CD4-positive, alpha-beta T cell (primary cell): ENCODE measurements at places on chromosomes 5 and 9.

DNA sequence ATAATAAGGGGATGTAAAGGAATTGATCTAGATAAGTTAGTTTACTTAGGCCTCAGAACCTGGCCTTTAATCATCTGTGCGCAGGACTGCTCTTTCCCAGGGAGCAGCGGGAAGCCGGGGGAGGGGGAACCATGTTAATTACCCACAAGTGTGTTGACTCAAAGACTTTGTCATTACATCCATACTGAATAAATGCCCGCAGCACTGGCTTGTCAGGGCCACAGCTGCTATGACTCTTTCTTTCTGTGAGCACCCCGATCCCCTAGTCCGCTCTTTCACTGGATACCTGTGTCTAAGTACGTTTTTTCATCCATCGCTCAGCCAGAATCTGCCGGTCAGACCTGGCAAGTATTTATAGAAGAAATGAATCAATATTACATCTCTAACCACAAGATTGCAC, 249.3 kb upstream of the DMRT1 start:
- no peak for DNase-seq

- DNase-seq, result no peak
These were observed 115.7 kb downstream of the FSTL4 start for GRCh38 chr5:133496631-133497030.

- no peak for DNase-seq
These were observed 17.1 kb downstream of the ENG start for GRCh38 chr9:127837346-127837745.

GRCh38 chr9:35812025-35812602, at the start of gene SPAG8:
TSS of gene SPAG8 (minus strand) at chr9:35812262. CDS start at chr9:35812147, 115 bp downstream.
- peak; percentile 93 for DNase-seq

- no peak for DNase-seq
These were observed 475.7 kb upstream of the TNC start for GRCh38 chr9:115593587-115594091.

- no peak for DNase-seq
These were observed 1163.6 kb downstream of the CDH12 start for GRCh38 chr5:21689587-21689986.

DNA sequence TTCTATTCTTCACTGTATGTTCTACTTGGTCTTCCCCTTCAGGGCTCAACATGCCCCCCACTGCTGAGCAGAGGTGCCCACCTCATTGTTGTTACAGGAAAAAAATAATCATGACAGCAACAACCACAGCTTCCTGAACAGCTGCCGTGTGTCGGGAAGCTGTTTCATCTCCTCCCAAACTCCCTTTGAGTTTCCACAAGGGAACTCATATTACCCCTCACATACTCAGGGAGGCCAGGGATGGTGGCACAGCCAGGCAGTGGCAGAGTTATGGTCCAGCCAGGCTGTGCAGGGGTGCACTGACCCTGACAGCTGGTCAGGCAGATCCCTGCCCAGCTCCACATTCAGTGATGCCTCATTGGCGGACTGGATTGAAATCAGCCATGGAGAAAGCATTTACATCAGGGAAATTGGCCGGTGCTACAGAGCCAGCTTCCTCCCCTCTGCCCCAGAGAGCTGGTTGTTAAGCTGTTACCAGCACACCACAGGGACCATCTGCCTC, 37.3 kb downstream of the SARDH start:
- DNase-seq, result peak; percentile 42

- peak; percentile 50 for DNase-seq
These were observed 4.1 kb downstream of the LRSAM1 start for GRCh38 chr9:127455324-127455992.

GRCh38 chr5:173235499-173236394, 741 bp upstream of the NKX2-5 start:
- no peak for DNase-seq

GRCh38 chr9:2198956-2199635, 183.9 kb downstream of the SMARCA2 start:
- DNase-seq, result no peak

DNA sequence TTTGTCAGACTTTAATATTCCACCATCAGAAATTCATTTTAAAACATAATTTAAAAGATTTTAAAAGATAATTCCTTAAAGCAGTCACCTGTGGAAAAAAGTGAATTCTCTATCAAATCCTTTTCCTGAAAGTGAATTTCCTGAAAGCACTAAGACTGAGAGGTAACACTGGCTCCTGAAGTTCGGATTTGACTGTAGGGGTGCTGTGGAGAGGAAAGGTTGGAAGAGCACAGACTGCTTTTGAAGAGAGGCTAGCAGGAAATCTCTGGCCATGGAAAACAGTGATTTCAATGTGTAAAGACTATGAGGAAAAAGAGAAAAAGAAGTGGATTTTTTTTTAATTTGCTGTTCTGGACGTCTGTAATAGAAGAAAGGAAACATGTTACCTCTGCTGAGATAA, 35.7 kb upstream of the TMEM161B start:
- no peak for DNase-seq

- no peak for DNase-seq
These were observed 256.7 kb downstream of the TUSC1 start for GRCh38 chr9:25421560-25421959.

DNA sequence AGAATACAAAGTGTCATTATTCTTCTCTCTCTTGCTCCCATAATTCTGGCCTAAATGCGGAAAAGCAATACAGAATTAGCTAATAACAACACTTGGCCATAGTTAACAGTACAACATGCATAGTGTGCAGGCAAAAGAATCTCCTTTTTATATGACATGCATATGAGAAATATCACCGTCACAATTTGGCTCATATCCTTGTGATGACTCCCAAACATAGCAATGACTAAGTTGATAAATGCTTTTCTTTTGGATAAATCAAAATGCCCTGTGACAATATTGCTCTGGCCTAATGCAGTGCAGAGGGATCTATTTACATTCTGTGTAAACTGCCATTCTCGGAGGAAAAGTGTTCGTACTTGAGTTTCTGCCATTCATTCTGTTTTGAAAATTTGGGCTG, 121.9 kb upstream of the GHR start:
- no peak for DNase-seq

DNA sequence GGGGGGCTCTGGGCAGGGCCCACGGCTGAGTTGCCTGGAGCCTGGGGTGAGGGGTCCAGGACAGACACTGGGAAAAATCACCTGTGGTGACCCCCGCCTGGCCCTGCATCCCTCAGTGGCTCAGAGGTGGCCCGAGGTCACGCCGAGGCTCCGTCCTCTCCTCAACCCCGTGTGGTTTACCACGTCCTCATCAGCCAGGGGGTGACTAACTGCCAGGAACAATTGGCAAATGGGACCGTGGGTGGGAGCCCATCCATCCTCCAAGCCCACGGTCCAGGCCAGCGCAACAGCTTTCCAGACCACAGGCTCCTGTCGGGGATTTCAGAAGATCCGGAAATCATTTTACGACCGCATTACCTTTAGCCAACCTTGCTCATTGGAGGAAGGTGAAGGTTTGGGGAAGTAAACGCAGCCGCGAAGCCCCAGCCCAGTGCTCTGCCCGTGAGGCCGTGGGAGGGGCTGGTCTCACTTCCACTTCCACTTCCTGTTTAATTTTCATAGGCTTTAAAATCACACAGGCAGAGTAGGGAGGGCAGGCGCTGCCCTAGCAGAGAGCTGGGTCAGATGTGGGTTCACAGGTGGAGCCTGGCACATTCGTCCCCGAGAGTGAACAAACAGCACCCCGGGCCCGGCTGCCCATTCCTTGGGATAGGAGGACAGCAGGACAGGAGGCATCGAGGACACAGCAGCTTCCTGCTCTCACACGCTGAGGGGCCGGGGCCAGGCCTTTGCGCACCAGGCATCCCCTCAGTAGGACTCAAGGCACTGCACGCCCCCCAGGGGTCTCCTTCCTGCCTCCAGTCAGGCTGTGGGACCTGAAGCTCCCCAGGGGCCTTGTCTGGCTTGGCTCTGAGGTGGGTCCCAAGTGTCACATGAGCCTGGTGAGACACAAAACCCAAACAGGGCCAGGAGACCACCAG, 19.8 kb upstream of the SLC9A3 start:
- DNase-seq, result peak; percentile 11
